ENCODE measurements at places on chromosomes 7 and 10.

DNA sequence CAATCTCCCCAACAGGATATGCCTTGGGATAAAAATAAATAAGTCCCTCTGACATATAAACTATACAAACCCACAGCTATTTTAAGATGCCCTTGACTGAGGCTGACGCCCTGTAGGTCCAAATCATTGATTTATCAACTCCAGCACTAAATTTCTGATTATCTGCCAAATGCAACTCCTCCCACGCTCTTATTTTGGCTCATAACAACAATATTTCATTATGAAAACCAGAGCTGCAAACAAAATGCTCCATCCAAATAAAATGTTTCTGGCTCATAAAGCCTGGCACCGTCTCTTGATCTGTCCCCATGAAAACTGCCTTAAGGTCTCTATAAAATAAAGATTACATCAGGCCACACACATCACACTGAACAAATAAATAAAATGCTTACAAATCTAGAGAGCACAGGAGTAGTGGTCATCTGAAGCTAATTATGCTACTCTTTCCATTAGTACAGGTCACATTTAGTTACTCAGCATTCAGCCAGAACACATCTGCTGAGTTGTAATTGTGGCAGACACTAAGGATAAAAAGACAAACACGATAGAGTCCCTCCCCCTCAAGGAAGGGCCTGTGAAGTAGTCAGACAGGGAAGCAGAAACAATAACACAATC lies 28.8 kb downstream of the CACUL1 start:
- no peak for DNase-seq

- no peak for DNase-seq
These were observed 272.6 kb downstream of the DOCK4 start for GRCh38 chr7:111933609-111934008.

- DNase-seq: no peak
These were observed 85.6 kb upstream of the IMMP2L start for GRCh38 chr7:111647881-111648280.

GRCh38 chr7:158442260-158442659 lies 145.4 kb downstream of the PTPRN2 start:
- DNase-seq: no peak

DNA sequence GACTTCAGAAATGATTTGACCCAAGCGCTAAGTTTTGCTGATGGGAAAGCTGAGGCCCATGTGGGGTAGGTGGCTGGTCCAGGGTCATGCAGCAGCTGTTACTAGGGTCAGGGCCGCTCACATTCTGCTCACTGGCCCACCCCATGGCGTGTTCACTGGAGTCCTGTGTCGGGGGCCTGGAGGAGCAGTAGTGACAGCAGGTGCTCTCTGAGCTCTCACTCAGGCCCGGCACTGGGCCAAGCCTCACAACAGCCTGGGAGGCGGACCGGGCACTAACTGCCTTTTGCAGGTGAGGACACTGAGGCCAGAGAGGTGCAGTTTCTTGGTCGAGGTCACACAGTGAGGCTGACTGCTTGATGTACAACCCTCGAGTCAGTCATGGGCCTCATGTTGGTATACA lies 82.7 kb downstream of the GLRX3 start:
- no peak for DNase-seq

DNA sequence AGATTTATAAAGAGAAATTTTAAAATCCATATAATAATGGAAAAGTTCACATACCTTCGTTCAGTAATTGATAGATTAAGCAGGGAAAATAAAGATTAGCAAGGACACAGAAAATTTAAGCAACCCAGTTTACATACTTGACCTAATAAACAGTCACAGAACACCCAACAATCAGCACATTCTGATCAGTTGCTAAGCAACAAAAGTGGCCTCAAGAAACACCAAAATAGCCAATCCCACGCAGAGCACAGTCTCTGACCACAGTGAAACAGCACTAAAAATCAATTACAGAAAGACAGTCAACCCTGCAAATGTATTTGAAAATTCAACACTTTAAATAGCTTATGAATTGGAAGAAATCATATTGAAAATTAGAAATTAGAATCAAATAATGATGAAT lies 39.3 kb upstream of the DRGX start:
- no peak for DNase-seq

DNA sequence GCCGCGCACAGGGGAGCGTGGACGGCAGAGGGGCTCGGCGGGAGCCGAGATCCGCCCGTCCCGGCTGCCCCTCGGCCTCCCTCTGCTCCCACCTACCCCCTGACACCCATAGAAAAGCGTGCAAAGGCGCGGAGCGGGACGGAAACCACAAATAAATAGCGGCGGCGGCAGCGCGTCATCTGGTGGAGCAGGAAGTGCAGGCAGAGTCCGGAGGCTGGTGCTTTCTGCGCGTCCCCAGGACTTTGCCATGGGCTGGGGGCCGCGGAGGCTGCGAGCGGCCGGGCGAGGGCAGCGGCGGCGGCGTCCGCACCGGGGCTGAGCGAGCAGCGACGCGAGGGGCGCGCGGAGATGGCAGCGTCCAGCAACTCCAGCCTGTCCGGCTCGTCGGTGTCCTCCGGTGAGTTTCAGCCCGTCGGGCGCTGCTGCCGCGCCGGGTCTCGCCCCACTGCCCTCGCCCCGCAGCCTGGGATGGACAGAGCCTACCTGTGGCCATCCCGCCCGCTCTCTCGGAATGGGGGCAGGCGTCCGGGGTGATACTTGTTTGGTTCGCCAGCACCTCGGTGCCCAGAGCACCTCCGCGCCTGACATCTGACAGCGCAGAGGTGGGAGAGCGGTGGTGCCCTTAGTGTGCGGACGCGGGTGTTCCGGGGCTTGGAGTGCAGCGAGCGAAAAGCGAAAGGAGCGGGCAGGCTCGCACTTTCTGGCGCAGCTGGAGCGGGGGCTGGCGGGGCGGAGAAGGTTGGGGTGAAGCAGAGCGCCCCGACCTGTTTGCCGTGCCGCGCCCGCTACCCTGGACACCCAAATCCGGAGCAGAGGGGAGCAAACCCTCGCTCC lies at the start of gene CHN2:
Gene CHN2, plus strand, starts transcription at position 182 of the 834 bp plus-strand sequence.
- DNase-seq: no peak

DNA sequence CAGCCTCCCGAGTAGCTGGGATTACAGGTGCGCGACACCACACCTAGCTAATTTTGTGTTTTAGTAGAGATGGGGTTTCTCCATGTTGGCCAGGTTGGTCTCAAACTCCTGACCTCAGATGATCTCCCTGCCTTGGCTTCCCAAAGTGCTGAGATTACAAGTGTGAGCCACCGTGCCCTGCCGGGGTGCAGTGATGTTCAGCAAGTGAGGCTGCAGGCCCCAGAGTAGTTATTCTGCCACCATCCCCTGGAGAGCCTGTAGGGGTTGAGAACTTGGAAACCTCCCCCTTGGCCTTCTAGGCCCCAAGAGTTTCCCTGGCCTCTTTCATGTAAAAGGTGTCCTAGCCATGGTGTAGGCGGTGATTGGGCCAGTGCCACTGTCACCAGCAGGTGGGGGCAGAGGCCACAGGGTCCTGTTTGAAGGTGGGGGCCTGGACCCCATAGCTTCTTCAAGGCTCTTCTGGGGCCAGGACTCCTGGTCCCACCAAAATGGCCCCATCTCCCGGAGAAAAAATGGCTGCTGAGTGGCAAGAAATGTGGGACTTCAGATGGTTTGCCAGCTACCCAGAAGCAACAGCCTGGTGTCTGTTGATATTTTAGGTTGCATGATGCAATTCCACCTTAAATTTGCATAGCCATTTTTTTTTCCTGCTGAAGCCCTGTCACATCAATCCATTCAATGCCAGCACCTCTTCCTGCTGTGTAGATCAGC lies 25.5 kb upstream of the INMT start:
- DNase-seq: no peak

DNA sequence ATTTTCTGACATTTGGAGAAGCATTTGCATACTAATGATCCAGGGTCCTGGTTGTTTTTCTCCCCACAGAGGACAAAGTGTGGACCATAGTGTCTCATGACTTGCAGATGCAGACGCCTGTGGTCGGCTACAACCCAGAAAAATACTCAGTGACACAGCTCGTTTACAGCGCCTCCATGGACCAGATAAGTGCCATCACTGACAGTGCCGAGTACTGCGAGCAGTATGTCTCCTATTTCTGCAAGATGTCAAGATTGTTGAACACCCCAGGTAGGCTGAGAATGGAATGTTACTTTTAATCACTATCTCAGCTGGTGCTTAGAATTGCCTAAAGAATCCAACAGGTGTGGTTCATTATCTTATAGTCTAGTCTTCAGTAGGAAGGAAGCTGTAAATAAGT lies 951.5 kb upstream of the C7orf33 start:
- no peak for DNase-seq

GRCh38 chr7:102215711-102216110 lies 71.0 kb upstream of the SH2B2 start:
- DNase-seq: no peak

DNA sequence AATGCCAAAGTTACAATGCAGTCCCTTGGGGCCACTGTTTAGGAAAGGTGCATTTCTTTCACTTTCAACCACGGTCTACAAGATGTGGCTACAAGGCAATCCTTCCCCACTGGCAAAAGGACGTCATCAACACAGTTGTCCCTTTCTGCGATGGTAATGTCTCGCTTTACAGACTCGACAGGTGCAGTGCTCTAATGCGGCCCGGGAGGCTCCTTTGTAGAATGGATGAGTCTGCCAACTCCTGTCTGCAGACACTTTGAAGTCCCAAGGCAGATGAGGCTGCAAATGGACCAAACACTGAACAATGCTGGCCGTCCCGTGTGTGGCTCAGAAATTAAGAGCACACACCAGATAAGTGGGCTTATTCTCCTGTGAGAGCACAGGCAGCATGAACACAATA lies 133.7 kb downstream of the PIP4K2A start:
- no peak for DNase-seq

DNA sequence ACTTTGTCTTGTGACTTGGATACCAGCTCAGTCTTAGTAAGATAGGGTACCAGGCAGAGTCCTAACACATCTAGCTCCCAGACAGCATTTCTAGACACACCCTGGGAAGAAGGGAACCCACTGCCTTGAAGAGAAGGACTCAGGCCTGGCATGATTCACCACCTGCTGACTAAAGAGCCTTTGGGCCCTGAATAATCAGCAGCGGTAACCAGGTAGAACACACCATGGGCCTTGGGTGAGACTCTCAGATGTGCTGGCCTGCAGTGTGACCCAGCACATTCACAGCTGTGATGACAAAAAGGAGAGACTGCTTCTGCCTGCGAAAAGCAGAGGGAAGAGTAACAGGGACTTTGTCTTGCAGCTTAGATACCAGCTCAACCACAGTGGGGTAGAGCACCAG lies 10.4 kb upstream of the TNKS2 start:
- DNase-seq: no peak

DNA sequence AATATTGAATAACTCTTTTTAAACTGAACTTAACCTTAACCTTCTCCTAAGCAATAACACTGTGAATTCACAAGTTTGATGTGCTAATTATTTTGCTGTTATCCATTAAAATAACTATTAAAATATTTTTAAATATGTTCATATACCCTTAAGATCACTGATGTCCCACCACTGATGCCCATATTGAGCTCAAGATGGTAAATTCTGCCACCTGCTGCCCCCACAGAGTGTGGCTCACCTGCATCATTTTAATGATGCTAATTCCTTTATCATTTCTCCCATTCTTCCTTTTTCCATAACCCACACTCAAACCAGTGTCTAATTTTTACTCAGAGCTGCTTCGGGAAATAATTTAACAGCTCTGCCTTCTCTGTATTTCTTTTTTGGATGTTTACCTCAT lies 82.3 kb upstream of the ARID5B start:
- no peak for DNase-seq

- peak; percentile 92 for DNase-seq
These were observed 41.7 kb downstream of the PPP1R3C start for GRCh38 chr10:91590904-91591796.

- DNase-seq: no peak
These were observed 46.4 kb upstream of the LEP start for GRCh38 chr7:128194533-128195282.

GRCh38 chr10:34166354-34166753 lies 648.7 kb downstream of the PARD3 start:
- DNase-seq: no peak

DNA sequence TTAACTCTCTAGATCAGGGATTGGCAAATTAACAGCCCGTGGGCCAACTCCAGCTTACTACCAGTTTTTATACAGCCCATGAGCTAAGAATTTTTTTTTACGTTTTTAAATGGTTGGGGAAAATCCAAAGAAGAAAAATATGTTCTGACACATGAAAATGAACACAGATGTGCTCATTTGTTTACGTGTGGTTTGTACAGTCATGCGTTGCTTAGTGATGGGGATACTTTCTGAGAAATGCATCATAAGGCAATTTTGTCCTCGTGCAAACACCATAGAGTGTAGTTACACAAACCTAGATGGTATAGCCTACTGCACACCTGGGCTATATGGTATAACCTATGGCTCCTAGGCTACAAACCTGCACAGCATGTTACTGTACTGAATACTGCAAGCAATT lies 8.3 kb upstream of the SMKR1 start:
- DNase-seq: no peak

DNA sequence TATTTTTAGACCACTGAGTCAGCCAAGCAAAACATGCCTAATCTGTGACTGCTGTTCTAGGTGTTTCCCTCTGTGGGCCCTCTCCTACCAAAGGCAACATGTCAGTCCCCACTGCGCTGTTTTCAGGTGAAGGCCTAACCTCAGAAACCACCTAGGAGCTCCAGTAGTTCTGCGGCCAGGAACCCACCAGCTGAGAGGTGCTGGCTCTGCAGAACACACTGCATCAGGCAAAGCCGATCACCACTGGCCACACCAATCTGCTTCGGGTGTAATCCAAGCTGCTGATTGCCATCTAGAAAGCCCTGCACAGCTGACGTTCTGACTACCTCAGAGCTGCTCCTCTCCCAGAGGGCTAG lies 14.9 kb downstream of the CAMK2G start:
- no peak for DNase-seq

All from foreskin melanocyte (primary cell).